RPMI7951 (cell line): ENCODE measurements at places on chromosomes 16 and 17. TPM values are rescaled to one million over a fixed set of nuclear protein-coding genes. Genes with fewer than 3 reads are reported as not detected.
A peak's percentile ranks its signal among the peaks of the same experiment; 100 is the strongest.

The KRT20 gene
- not detected in 2 replicates for total RNA-seq

The DCUN1D3 gene
- 5.3 and 5.7 TPM in 2 replicates for total RNA-seq

The HSPB9 gene
- total RNA-seq = not detected in 2 replicates

The TMED6 gene
- not detected in 2 replicates for total RNA-seq

The VMO1 gene
- 0.96 and 1.3 TPM in 2 replicates for total RNA-seq

DNA sequence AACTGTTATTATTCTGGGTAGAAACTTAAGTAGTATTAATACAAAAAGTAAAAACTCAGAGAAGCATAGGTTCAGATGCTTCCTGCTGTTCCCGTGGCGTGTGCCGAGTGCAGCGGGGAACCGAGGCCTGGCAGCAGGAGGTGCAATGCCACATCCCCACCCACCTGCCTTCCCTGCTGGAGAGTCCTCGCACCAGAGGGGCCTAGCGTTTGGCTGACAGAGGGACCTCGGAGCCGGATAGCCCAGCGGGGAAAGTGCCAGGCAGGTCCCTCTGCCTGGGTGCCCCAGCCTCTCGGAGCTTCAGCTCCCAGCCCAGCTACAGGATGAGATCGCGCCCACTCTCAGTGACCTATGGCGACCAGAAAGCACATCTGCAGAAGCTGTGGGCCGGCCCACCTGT lies 169.6 kb upstream of the GSE1 start:
- no peak for DNase-seq

GRCh38 chr16:82329504-82330192 lies 159.6 kb upstream of the MPHOSPH6 start:
- DNase-seq = no peak

GRCh38 chr17:79970576-79971068 lies 65.0 kb downstream of the TBC1D16 start:
- DNase-seq = no peak

DNA sequence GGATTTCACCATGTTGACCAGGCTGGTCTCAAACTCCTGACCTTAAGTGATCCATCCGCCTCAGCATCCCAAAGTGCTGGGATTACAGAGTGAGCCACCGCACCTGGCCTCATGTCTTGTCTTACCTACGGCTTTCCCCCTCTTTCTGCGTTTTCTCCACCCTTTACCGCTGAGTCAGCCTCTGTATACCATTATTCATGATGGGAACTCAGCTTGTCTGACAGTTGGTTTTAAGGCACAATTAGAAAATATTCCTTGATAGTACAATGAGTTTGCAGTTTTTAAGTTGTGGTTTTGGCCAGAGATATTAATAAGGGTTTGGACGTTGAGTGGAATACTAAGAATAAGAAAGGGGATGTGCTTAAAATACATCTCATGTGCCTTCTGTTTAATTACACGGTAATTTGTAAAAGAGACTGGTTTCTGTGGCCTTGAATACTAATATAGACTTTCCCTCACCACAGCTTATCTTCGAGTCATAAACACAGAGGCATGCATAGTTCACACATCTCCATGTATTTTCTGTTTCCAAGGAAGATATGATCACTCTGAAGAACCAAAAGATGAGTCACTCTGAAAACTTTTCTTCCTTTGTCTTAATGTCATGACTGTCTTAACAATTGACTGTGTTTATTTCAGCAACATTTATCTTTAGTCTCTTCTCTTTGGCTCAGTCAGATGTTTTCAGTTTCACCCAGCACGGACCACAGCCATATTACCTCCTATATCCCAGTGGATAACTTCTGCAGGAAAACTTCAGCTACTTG lies 54.4 kb downstream of the PITPNC1 start:
- DNase-seq = peak; percentile 91

GRCh38 chr17:46935658-46936266 lies 12.8 kb downstream of the GOSR2 start:
- no peak for DNase-seq

DNA sequence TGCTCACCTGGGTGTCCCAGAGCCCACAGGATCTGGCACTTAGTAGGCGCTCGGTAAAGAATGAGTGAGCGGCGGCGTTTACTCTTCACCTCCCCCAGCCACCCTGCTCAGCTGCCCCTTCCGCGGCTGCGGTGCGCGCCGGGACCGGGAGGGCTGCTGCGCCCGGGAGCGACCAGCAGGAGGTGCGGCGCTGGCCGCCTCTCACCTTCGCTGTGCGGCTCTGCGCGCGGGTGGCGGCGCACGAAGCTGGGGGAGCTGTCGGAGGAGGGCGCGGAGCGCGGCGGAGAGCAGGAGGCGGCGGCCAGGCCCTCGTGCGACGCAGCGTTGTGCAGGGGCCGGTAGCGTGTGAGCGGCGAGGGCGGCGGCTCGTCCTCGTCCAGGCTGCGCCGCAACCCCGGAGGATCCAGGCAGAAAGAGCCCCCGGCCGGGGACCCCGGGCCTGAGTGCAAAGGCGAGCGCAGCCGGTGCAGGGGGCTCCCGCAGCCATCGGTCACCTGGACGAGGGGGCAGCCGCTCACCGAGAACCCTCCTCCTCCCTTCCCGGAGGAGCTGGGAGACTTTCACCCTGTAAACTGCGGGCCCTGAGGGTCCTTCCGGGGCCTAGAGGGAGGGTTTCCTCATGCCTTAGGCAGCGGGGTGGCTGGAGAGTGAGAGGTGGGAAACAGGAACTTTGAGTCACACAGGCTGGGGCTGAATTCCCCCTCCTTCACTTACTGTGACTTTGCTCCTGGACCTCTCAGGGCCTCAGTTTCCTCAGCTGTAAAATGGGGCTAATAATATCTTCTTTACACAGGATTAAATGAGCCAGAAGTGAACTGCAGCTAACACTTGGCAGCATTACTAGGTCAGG lies 12.5 kb downstream of the SAMD14 start:
- peak; percentile 37 for DNase-seq

GRCh38 chr16:10896723-10897122 lies 19.7 kb downstream of the CIITA start:
- DNase-seq = no peak

GRCh38 chr17:46898860-46899259 lies 24.1 kb upstream of the GOSR2 start:
- no peak for DNase-seq

- DNase-seq = no peak
Observed at GRCh38 chr17:57776366-57776765, 31.3 kb upstream of the CCDC182 start.

DNA sequence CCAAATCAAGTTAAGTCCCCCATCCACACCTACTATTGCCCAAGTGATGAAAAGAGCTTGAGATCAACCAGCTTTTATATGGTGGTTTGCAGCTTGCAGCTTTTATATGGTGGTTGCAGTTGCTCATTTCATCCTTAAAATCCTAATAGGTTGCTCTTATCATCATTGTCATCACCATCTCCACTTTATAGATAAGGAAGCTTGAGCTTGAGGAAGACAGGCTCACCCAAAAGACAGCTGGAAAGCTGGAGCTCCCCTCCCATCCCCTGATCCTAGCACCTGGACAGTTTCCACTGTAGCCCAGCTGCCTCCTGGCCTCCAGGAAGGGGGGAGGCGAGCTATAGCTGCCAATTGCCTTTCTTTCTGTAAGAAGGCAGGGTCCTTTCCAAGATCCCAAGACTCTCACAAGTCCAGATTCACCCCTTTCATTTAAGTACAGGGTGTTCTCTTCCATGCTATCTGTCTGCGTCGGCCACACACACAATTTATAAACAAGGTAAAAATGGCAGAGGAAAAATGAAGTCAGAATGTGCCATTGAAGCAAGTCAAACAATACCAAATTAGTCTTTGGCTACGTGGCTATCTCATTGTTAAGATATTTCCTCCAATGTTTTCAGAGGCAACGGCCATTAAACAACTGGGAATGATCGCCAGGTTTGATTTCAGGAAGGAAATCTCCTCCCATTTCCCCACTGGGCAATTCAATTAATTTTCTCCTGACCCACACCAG lies 63.3 kb downstream of the PECAM1 start:
- DNase-seq = peak; percentile 77

GRCh38 chr17:40633871-40634270 lies 13.7 kb downstream of the SMARCE1 start:
- peak; percentile 26 for DNase-seq
